ENCODE measurements at places on chromosomes 7 and 10. TPM values are rescaled to one million over a fixed set of nuclear protein-coding genes. Genes with fewer than 3 reads are reported as not detected.

Gene MEOX2
- total RNA-seq: 5.6 TPM

Gene CRHR2
- total RNA-seq: 0.34 TPM

Gene HOXA10
- total RNA-seq: 15.3 TPM

Gene SLK
- total RNA-seq: 66.4 TPM

Gene UTF1
- not detected for total RNA-seq

Gene NODAL
- not detected for total RNA-seq

Gene UNCX
- total RNA-seq: not detected

Gene LIPK
- not detected for total RNA-seq

Gene CACNB2
- total RNA-seq: 14.3 TPM

Gene HYAL4
- 0.23 TPM for total RNA-seq

Gene CHRM2
- total RNA-seq: 0.81 TPM

Gene C10orf67
- not detected for total RNA-seq

Gene ITPRID1
- not detected for total RNA-seq

Gene LDB3
- 15.9 TPM for total RNA-seq

Gene STEAP4
- 105 TPM for total RNA-seq

Gene CCDC201
- not detected for total RNA-seq

Gene MTERF1
- total RNA-seq: 20.4 TPM

Gene PNLIPRP3
- total RNA-seq: not detected

Gene HEPACAM2
- not detected for total RNA-seq

Gene NUP205
- total RNA-seq: 58.1 TPM

Gene FAM25A
- not detected for total RNA-seq

Gene SPACDR
- total RNA-seq: not detected

Gene ORC5
- total RNA-seq: 26.4 TPM

Gene PRF1
- 4.1 TPM for total RNA-seq

Gene SLC16A12
- 0.08 TPM for total RNA-seq

Gene TUBAL3
- total RNA-seq: not detected

Gene BRI3
- total RNA-seq: 141 TPM

Gene SUPV3L1
- total RNA-seq: 33.5 TPM

Gene TEX47
- total RNA-seq: not detected

Gene CYP2C18
- total RNA-seq: 0.96 TPM

Gene ANKRD26
- 8.6 TPM for total RNA-seq

Gene FAM24B
- 6.4 TPM for total RNA-seq

Gene GRM8
- 3.3 TPM for total RNA-seq

Gene REEP3
- total RNA-seq: 56.7 TPM

Gene H2BK1
- not detected for total RNA-seq

Gene BICC1
- total RNA-seq: 13.5 TPM

Gene BLOC1S2
- total RNA-seq: 34.4 TPM

Gene ATRNL1
- 18.4 TPM for total RNA-seq

Gene ITGA8
- 58.6 TPM for total RNA-seq

Gene POM121L12
- total RNA-seq: not detected

Gene PLAC9
- 44.2 TPM for total RNA-seq

Gene HACD1
- 20.7 TPM for total RNA-seq

Gene MACC1
- 35.2 TPM for total RNA-seq

Gene TMEM236
- 0.49 TPM for total RNA-seq

Gene C10orf90
- not detected for total RNA-seq

Gene GIMAP8
- total RNA-seq: 13.6 TPM

Gene ABCB4
- total RNA-seq: 4.0 TPM

Gene PLA2G12B
- not detected for total RNA-seq

Gene GSTO2
- 47.0 TPM for total RNA-seq

Gene BAG3
- 46.4 TPM for total RNA-seq

Gene SYCE1
- total RNA-seq: 0.34 TPM

Gene FAM25G
- total RNA-seq: not detected

All from ureter (tissue), 1 donor.